ENCODE measurements at places on chromosomes 6 and 20.

- DNase-seq = no peak
Observed at GRCh38 chr20:3687655-3688054, 5.8 kb upstream of the ADAM33 start.

DNA sequence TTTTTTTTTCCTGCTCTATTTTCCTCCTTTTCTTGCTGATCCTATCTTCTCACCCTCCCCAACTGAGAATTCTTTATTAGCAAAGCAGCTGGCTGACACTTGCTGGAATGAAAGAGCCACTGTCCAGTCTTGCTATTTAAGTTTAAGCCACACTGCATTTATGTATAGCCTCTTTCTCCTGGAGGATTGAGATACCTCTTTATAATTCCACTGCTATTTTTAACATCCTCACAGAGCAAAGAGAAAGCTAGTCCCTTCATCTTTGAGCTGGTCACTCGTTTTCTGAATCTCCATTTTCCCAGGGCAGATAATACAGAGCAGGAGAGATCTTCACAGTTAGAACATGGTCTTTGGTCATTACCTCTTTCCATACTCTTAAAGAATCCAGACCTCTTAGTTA lies 36.0 kb upstream of the EEF1A1 start:
- no peak for DNase-seq

DNA sequence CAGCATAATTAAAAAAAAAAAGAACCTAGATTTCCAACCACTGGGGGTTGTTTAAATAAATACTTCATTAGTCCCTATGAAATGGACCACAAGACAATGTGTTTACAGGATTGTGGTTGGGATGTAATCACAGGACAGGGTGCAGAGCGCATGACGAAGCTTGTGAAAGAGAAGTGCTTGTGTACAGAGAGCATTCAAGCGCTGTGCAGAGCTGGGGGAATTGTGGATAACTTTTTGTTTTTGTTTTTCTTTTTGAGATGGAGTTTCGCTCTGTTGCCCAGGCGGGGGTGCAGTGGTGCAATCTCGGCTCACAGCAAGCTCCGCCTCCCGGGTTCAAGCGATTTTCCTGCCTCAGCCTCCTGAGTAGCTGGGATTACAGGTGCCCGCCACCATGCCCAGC lies 22.3 kb downstream of the LAMA5 start:
- no peak for DNase-seq

- no peak for DNase-seq
Observed at GRCh38 chr20:38164624-38165088, 414 bp downstream of the TGM2 start.

- DNase-seq = no peak
Observed at GRCh38 chr6:159217595-159218275, 48.5 kb downstream of the FNDC1 start.

DNA sequence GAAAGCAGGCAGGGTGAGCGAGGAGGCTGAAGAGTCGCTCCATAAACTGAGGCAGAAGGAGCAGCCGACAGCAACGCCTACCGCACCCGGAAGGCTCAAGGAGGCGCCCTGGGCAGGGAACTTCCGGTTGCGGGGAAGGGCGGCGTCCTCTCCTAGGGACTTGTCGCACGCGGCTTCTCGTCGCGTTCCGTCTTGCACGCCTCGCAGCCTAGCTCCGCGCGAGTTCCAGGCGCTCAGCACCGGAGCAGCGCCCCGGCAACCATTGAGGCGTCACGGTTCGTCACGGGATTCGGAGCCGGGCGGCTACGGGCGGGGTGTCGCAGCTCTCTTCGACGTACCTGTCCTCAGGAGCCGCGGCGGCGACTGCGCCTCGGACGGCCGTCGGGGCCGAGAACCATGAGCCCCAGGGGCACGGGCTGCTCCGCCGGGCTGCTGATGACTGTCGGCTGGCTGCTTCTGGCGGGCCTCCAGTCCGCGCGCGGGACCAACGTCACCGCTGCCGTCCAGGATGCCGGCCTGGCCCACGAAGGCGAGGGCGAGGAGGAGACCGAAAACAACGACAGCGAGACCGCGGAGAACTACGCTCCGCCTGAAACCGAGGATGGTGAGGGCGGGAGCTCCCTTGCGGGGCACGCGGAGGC lies at the start of gene SPACA1:
SPACA1 (plus strand) TSS at position 332 of the 641 bp plus-strand sequence; CDS start at position 397, 65 bp downstream.
- DNase-seq = no peak

GRCh38 chr6:147970970-147971369 lies 371.7 kb upstream of the SASH1 start:
- no peak for DNase-seq

- no peak for DNase-seq
Observed at GRCh38 chr20:55014766-55015165, 539.4 kb downstream of the DOK5 start.

DNA sequence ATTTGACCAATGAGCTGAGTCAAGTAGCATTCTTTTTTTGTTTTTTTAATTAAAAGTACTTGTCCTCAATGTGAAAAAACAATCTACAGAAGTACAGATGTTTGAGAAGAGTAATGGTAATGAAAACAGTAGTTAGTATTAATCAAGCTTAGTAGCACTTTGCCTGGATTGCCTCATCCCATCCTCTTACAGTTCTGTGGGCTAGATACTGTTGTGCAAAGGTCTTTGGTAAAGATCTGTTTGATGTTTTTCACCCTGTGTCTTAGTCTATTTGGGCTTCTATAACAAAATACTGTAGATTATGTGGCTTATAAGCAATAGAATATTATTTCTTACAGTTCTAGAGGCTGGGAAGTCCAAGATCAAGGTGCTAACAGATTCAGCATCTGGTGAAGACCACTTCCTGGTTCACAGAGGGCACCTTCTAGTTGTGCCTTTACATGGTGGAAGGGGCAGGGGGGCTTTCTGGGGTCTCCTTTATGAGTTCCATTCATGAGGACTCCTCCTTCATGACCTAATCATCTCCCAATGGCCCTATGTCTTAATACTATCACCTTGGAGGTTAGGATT lies 84.3 kb downstream of the SHLD1 start:
- DNase-seq = no peak

- no peak for DNase-seq
Observed at GRCh38 chr6:101937108-101937507, 543.6 kb downstream of the GRIK2 start.

DNA sequence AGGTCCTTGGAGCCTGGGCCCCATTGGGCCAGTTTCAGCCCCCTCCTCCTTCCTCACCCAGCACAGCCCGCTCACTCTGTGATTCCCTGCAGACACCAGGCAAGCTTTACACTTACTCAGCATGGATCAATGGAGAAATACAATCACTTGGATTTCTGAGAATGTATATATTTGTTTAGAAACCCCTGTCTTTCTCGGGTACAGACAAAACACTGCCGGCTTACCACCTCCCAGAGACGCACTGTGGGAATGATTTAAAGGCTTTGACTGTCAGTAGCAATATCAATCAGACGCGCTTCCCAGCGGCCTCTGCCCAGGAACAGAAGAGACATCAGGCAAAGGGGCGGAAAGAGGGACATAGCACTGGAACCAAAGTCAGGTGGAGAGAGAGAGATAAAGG lies 186.5 kb downstream of the MAFB start:
- no peak for DNase-seq

DNA sequence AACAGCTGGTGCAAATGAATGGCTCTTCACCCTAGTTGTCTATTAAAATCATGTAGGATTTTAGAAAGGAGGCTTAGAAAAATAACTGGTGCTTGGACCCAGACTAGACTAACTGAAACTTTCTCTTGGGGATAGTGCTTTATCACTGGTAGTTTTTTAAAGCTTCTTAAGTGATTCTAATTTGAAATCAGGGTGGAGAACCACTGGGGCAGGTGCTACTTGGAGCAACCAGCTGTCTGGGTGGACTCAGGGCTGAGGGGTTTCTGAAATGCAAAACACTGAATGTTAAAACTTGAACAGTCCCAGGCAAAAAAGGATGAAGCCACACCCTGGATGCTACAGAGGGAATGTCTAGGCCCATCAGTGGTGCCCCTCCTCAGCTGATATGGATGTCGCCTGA lies 81.2 kb downstream of the PXDC1 start:
- no peak for DNase-seq

GRCh38 chr20:50191065-50191543 lies 474 bp downstream of the CEBPB start:
- no peak for DNase-seq

GRCh38 chr6:154206141-154206540 lies 150.5 kb downstream of the IPCEF1 start:
- DNase-seq = no peak

DNA sequence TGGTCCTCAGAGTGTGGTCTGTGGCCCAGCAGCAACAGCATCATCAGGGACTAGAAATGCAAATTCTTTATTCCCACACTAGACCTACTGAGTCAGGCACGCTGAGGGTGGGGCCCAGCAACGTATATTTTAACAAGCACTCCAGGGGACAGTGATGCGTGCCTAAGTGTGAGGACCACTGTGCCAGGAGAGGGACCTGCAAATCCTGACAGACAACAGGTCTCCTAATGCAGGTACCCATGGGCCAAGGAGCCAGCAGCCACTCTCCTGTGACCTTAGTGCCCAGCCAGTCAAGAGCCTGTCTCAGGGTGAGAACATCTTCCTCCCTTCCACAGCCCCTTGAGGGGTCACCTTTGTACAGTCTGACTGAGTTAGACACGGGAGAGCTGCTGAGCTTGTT lies 8.0 kb upstream of the MYLK2 start:
- no peak for DNase-seq

- no peak for DNase-seq
Observed at GRCh38 chr20:24572140-24572539, 102.7 kb downstream of the SYNDIG1 start.

- no peak for DNase-seq
Observed at GRCh38 chr20:62427172-62428001, at the start of gene RBBP8NL. TSS of gene RBBP8NL (minus strand) at chr20:62427539. CDS start at chr20:62419647, 7,892 bp downstream.

DNA sequence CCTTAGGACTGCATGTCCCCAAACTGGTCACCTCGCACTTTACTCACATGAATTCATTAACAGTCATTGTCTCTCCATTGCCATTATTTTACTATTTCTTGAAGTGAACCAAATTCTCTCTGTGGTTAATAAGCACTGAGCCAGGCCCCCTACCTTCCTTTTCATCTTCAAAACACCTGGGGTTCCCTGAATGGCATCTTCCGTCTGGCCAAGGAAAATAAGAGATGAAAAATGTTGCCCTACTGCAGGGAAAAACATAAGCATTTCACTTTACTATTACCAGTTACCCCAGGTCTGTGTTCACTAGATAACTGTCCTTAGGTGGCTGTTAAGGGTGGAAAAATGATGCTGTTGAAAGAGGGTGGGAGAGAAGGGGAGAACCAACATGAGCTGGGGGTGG lies 10.0 kb upstream of the NKX2-2 start:
- DNase-seq = no peak

DNA sequence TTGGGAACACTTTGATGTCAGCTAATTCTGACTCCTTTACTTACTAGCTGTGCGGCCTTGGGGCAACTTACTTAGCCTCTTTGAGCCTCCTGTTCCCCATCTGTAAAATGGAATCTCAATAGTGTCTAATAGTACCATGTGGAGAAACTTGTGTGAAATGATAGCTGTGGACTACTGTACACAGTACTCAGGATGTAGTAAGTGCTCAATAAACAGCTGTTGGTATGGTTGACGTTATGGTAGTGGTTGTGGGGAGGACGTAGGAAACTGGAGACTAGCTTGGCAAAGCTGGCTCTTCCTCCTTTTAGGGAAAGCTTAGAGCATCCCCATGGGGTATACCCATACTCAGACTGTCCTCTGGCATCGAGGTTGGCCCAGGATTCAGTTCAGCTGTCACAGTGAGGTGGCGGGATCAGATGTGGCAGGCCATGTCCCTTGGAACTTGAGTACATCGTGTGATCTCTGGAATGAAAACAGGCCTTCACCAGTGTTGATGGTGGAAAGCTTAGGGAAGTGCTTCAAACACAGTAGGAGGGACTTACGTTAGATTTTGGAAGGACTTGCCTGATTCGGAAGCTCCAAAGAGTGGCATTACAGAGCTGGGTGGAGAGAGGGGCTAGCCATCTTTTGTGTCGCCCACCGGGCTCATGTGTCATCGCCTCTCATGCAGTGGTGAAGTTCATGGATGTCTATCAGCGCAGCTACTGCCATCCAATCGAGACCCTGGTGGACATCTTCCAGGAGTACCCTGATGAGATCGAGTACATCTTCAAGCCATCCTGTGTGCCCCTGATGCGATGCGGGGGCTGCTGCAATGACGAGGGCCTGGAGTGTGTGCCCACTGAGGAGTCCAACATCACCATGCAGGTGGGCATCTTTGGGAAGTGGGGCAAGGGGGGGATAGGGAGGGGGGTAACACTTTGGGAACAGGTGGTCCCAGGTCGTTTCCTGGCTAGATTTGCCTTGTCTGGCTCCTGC lies 7.1 kb downstream of the VEGFA start:
- DNase-seq = no peak

- no peak for DNase-seq
Observed at GRCh38 chr6:52548353-52548713, 28.5 kb downstream of the TRAM2 start.

DNA sequence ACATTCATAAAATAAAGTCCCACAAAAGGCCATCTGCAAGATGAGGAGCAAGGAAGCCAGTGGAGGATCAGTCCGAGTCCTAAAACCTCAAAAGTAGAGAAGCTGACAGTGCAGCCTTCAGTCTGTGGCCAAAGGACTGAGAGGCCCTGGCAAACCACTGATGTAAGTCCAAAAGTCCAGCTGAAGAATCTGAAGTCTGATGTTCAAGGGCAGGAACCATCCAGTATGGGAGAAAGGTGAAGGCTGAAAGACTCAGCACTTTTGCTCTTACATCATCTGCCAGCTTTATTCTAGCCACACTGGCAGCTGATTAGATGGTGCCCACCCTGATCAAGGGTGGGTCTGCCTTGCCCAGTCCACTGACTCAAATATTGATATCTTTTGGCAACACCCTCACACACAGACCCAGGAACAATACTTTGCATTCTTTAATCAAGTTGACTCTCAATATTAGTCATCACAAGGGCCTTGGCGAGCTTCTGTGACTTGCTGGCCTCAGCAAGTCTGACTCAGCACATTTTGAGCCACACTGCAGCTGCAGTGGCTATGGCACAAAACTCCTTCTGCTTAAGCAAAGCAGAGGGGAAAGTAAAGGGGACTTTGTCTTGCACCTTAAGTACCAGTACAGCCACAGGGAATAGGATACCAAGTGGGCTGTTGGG lies 1370.3 kb upstream of the CITED2 start:
- DNase-seq = no peak

DNA sequence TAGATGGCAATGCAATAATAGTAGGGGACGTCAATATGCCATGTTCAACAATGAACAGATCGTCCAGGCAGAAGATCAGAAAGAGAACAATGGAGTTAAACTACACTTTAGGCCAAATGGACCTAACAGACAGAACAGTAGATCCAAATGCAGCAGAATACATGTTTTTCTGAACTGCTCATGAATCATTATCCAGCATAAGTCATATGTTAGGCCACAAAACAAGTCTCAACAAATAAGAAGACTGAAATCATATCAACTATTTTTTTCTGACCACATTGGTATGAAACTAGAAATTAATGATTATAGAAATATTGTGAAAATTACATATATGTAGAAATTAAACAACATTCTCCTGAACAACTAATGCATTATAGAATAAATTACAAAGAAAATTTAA lies 10.2 kb upstream of the DEFB125 start:
- no peak for DNase-seq
